ENCODE measurements at places on chromosomes 4 and X.

DNA sequence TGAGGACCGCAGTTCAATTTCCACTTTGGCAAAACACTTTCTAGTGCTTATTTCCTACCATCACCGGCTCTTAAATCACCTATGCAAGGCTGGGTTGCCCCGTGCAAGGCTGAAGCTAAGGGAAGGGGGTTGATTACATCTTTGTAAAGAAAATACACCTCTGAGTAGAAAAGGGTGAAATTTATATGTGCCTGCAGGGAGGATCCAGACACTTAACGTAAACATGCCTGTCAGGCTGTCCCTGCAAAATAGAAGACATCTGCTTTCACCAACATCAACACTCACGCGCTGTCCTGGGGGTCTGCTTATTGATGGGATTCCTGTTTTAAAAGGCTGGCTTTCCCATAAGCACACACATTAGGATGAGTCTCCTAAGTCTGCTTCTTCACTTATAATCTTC lies 92.0 kb downstream of the PRKX start:
- no peak for DNase-seq

DNA sequence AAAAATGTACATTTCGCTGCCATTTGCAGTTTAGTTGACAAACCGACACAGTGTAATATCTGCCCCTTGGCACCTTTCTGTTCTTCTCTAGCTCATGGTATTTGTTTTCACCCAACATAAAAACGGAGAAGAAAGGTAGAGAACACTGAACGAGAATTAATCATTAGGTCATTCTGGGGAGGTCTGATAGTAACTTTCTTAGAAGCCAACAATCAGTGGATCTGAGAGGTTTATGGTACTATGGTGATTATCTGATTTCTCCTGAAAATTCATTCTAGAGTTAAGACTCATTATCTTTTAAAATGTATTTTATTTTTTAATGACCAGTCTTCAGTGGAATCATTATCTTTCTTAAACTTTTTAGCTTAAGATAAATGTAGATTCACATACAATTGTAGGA lies 8.5 kb downstream of the RAPGEF2 start:
- no peak for DNase-seq

GRCh38 chrX:9957743-9958142 lies 9.4 kb upstream of the CLDN34 start:
- no peak for DNase-seq

DNA sequence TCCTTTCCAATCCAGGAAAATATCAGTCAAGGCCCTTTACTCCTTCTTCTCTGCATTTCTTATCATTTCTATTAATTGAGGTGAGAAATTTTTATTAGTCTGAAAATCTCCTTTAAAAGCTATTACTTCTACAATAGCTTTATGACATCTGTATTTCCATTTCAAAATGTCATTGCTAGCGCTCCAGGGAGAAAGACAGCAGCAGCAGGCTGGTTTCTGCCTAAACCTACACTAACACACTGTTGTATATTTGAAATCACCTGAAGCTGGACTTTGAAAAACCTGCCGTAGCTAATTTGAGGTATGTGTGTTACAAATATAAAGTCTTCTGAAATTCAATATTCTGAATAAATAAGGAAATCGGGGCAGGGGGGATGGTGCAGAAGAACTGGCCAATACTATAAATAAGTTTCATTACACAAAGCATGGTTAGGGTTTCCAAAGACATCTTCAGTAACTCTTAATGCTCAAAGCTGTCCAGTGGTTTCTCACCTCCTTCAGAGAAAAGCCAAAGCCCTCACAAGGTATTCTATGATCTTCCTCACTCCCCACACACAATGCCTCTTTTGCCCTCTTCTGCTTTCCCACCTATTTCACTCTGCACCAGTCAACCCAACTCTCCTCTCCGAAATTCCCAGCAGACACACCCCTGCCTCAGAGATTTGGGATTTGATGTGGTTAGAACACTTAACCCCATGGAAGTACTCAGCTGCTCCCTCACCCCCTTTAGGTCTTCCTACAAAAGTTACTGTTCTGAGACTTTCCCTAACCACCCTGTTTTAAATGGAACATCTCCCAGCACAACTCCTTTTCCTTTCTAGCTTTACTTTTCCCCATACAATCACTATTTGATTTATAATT lies 122.7 kb downstream of the PPP3CA start:
- no peak for DNase-seq

- DNase-seq, result no peak
Observed at GRCh38 chr4:94228493-94229216, 21.0 kb downstream of the SMARCAD1 start.

DNA sequence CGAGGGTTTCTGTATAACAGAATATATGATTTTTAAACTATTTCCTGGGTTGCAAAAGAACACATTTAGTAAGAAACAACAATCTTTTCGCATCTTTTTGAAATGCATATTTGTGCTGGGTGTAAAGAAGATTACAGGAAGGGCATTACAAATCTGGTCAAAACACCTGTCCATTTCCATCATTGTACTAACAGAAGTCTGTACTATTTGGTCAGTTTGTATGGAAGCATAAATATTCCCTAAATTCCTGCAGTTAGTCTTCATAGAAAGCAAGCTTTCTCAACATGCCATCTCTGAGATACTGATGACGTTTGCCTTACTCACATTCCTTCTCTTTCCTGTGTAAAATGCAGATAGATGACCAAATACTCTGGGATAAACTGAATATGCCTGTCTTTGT lies 203.3 kb downstream of the NWD2 start:
- no peak for DNase-seq

- DNase-seq, result no peak
Observed at GRCh38 chr4:89894649-89895550, at the start of gene MMRN1. Gene MMRN1 (plus strand): TSS chr4:89894854. CDS start chr4:89894972, 118 bp downstream.

DNA sequence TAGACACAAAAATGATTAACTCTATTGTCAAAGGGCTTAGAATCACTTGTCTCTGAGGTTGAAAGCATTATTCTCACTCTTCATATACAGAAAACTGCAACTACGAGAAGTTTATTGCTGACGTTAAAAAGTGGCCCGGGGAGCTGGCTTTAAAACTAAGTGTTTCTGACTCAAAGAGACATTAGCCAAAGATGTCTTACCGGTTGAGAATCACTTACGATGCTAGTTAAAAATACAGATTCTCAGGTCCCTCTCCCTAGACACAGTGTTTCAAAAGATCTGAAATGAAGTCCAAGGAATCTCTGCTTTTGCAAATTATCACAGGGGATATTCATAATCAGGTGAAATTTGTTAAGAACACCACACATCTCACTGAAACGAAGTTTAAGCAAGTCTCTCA lies 1.2 kb downstream of the GNPDA2 start:
- no peak for DNase-seq

GRCh38 chrX:150363561-150364346 lies 637 bp downstream of the MAMLD1 start:
- DNase-seq, result no peak

GRCh38 chr4:109383823-109384222 lies 49.8 kb upstream of the SEC24B start:
- DNase-seq, result no peak

DNA sequence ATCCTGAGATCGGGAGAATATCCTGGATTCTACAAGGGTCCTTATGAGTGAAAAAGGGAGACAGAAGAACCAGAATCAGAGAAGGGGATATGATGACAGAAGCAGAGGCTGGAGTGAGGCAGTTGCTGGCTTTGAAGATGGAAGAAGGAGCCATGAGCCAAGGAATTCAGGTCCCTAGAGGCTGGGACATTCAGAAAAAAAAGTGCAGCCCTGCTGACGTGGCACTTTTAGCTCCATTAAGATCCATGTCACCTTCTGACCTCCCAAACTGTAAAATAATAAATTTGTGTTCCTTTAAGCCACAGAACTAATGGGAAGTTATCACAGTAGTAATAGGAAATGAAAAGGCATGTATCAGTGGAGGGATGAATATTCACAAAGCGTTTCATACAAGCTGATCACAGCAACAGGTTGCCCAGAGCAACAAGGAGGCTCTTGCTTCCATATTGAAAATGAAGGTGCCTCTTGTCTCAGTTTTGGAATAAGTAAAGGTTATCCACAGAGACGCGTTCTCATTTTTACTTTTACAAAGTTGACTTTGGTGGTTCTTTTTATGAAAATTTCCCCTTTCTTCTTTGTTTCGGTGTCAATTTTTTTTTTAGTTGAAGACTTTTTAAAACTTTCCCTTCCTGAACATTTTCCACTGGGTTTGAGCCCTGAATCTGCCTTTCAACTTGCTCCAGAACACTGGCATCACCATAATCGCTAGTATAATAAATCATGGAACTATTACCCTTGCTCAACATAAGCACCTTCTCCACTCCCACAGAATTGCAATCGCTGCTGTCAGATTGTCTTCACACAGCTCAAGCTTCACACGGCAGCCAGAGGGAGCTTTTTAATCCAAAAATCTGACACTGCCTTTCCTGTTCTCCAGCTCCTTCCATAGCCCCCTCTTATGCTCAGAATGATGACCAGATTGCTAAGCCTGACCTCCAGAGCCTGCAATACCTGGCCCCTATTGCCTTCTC lies 127.6 kb upstream of the RBPJ start:
- DNase-seq, result no peak

GRCh38 chr4:80336582-80336981 lies 1.1 kb downstream of the CFAP299 start:
- no peak for DNase-seq

DNA sequence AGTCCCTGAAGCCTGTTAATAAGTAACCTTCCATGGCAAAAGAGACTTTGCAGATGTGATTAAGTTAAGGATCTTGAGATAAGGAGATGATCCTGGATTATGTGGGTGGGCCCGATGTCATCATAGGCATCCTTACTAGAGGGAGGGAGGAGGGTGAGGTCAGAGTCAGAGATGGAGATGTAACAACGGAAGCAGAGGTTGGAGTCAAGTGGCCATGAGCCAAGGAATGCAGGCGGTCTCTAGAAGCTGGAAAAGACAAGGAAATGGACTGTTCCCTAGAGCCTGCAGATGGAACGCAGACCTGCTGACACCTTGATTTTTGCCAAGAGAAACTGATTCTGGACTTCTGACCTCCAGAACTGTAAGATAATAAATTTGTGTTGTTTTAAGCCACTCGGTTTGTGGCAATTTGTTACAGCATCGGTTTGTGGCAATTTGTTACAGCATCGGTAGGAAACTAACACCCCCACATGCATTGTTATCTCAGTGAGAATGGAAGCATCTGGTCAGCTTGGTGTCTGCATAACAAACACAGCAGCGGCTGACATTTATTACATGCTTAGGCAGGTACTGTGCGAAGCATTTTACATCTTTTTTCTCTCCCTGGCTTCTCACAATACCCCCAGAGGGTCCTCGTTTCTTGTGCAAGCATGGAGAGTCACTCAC lies 55.6 kb downstream of the CLDN34 start:
- DNase-seq, result no peak

DNA sequence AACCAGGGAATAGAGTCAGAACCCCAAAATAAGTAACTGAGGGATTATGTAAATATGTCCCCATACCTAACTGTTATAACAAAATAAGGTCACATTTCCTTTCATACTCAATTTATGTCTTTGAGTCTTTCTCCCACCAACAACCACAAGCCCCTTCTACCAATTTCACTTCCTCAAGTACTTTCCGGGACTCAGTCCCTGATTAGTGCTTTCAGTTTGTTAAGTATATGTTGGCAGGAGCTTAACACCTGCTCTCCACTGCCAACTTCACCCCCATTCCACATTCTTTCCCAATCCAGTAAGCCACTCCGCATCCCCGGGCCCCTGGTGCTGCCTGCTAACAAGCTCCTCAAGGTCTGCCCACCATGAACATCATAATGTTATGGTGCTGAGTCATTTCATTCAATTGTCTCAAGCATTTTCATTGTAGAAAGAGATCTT lies 71.3 kb upstream of the SPRY1 start:
- DNase-seq, result no peak

- no peak for DNase-seq
Observed at GRCh38 chr4:4734425-4734824, 125.0 kb upstream of the MSX1 start.

GRCh38 chr4:122456231-122457116 lies at the start of gene IL2:
Gene IL2 (minus strand): TSS chr4:122456725. CDS start chr4:122456440, 285 bp downstream.
- no peak for DNase-seq

GRCh38 chr4:121943941-121944340 lies 7.9 kb downstream of the TRPC3 start:
- DNase-seq, result no peak

DNA sequence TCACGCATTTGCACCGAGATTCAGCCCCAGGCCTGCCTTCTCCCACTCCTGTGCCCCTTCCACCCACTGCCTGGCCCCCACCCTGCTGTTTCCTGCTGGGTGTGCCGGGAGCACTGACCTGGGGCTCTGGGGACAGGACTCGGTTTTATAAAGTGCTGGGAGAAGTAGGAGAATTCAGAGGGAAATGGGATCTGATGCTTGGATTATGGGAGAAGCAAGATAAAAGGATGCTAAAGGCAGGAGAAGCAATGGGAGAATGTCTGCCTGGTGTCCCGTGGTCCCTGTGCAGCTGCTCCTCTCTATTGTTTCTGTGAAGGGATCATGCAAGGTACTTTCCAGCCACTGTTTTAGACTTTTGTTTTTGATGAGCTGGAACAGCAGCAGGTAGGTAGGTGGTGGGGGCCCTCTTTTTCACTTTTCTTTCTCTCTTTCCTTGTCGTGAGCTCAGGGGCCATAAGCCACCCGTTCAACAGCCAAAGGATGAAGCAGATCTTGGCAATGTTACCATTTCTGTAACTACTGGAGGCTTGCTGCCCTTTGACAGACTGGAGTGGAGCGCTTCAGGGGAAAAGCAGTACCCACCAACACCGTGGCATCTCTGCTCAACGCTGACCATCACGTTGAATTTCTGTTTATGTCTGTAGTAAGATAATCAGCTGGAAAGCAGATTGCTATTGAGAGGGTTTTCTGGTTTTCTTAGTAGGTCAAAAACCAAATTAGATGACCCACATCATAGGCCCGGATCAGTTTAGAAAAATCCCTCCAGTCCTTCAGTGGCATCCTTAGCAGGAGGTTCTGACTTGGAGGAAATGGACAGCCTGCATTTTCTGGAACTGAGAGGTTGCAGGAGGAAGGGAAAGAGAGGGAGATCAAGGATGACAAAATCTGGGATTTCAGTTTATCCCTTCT lies 63.8 kb upstream of the ENPP6 start:
- no peak for DNase-seq

DNA sequence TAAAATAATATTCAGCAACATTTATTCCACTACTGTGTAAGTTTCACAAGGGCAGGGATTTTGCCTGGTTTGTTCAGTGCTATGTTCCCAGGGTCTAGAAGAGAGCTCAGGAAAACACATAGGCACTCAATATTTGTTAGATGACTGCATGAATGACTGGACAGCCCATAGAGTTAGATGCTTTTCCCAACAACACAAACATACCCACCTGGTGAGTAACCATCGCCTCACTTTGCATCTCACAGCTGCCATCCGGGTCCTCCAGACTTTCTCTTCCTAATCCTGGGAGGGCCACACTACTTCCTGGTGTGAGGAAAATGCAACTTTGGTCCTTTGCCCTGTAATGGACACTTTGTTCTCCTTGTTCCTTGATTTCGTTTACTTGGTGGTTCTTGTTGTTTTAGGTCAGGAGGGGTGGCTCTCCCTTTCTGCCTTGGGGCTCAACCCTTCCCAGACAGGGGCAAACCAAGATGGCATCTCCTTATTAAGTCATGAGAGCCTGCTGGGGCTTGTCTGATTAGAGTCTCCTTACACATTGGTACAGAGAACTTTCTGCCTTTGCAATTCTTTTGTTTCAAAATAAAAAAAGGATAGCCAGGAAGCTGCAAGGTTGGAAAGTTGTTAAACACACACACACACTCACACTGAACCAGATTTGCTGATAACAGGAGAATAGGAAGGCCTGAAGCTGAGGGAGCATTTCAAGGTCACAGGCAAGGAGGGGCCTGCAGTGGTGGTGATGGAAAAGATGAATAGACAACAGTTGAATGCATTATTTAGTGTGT lies 190.6 kb downstream of the MID1IP1 start:
- DNase-seq, result no peak

All from stimulated activated CD8-positive, alpha-beta memory T cell treated with anti-CD3 and anti-CD28 coated beads, Interleukin-7, amount 100 ng/mL, for 1 hour (primary cell).